CD4-positive, alpha-beta T cell (primary cell): ENCODE measurements at places on chromosomes 1 and 21. TPM values are rescaled to one million over a fixed set of nuclear protein-coding genes. Genes with fewer than 3 reads are reported as not detected.
A peak's percentile ranks its signal among the peaks of the same experiment; 100 is the strongest.

- no peak overlapping the region for H3K4me3 ChIP-seq
- no peak for DNase-seq
- H3K4me1 ChIP-seq = no peaks in the 10 kb centered on the region
- H3K27me3 ChIP-seq = no peaks in the 10 kb centered on the region
- no peaks in the 10 kb centered on the region for H3K36me3 ChIP-seq
- H3K27ac ChIP-seq = no peak overlapping the region
Measured at GRCh38 chr1:213399695-213400094, 348.7 kb downstream of the RPS6KC1 start.

- no peak overlapping the region for H3K4me3 ChIP-seq
- no peaks in the 10 kb centered on the region for H3K36me3 ChIP-seq
- peaks cover 23% of the 10 kb centered on the region for H3K27me3 ChIP-seq
- no peak overlapping the region for H3K27ac ChIP-seq
- H3K4me1 ChIP-seq = peaks cover 10% of the 10 kb centered on the region
Measured at GRCh38 chr1:112388436-112388835, 7.6 kb upstream of the CTTNBP2NL start.

DNA sequence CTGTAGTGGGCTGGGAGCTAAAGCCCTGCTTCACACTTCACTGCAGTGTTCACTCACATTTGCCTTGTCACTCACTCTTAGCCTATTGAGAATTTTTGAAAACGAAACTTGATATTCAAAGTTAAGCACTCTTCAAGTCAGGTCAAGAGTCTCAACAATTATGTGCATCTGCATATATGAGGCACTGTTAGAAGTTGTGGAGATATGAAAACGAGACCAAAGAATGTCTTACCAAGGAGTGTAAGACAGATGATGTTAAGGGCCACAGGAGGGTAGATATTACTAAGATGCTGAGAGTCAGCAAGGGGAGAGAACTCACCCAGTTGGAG, 64.7 kb upstream of the GJA8 start:
- no peaks in the 10 kb centered on the region for H3K4me1 ChIP-seq
- H3K27me3 ChIP-seq = no peaks in the 10 kb centered on the region
- no peak for DNase-seq
- no peaks in the 10 kb centered on the region for H3K36me3 ChIP-seq
- H3K27ac ChIP-seq = no peak overlapping the region
- H3K4me3 ChIP-seq = no peak overlapping the region

DNA sequence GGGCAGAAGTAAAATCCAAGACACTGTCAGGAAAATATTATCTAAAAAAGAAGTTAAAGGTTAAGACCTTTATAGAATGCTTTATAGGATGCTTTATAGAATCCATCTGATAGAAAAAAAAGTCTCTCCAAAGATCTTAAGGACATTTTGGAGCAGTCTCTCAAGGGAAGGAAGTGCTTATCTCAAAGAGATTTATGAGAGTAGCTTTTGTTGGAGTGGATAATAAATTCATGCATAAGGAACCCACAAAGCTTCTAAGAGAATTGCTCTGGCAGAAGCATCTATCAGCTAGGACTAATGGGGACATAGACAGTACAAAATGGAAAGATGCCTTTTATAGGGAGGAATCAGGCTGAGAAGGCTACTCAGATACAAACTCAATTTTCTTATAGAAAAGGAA, 12.9 kb upstream of the CAP1 start:
- H3K4me1 ChIP-seq = peaks cover 10% of the 10 kb centered on the region
- H3K4me3 ChIP-seq = no peak overlapping the region
- DNase-seq = no peak
- no peak overlapping the region for H3K27ac ChIP-seq
- no peaks in the 10 kb centered on the region for H3K36me3 ChIP-seq

- H3K4me3 ChIP-seq = no peak overlapping the region
- no peak overlapping the region for H3K27ac ChIP-seq
- no peak for DNase-seq
- no peaks in the 10 kb centered on the region for H3K4me1 ChIP-seq
Measured at GRCh38 chr1:238006779-238007178, 116.1 kb upstream of the ZP4 start.

GRCh38 chr1:39900662-39901463, 854 bp downstream of the MYCL start:
- peak overlapping the region; percentile 49 for H3K4me3 ChIP-seq
- peaks cover 41% of the 10 kb centered on the region for H3K27me3 ChIP-seq
- peaks cover 19% of the 10 kb centered on the region for H3K4me1 ChIP-seq

- no peaks in the 10 kb centered on the region for H3K27me3 ChIP-seq
- no peaks in the 10 kb centered on the region for H3K36me3 ChIP-seq
- H3K4me3 ChIP-seq = no peak overlapping the region
Measured at GRCh38 chr1:74340656-74341055, 105.5 kb downstream of the TNNI3K start.

DNA sequence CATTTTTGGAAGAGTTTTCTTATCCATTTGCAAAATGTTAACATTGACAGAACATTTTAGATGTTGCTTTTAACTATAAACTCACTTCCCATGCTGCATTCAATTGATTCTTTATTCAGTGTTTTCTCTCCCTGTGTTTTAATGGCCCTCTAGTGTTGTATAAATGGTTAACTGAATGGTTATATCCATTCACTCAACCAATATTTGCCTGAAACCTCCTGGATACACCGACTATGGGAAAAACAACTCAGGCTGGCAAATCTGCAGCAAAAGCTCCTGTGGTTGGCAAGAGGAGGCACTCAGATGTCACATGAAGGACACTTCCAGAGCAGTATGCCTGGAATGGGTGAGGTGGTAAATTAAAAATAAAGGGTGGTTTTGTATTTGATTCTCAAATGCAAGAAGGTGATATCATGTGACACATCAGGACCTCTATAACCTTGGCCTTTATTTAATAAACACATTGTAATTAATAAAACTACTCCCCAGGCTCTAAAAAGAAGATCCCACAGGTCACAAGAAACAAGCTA, 107.6 kb downstream of the BCAR3 start:
- no peak overlapping the region for H3K4me3 ChIP-seq
- DNase-seq = no peak
- no peaks in the 10 kb centered on the region for H3K36me3 ChIP-seq
- H3K27me3 ChIP-seq = no peaks in the 10 kb centered on the region

- no peaks in the 10 kb centered on the region for H3K4me1 ChIP-seq
- H3K4me3 ChIP-seq = no peak overlapping the region
- H3K36me3 ChIP-seq = no peaks in the 10 kb centered on the region
- no peak overlapping the region for H3K27ac ChIP-seq
Measured at GRCh38 chr1:85153149-85153891, 47.5 kb downstream of the SYDE2 start.

- no peak overlapping the region for H3K4me3 ChIP-seq
- no peaks in the 10 kb centered on the region for H3K27me3 ChIP-seq
- no peak for DNase-seq
Measured at GRCh38 chr1:169318536-169319244, 48.9 kb downstream of the NME7 start.

DNA sequence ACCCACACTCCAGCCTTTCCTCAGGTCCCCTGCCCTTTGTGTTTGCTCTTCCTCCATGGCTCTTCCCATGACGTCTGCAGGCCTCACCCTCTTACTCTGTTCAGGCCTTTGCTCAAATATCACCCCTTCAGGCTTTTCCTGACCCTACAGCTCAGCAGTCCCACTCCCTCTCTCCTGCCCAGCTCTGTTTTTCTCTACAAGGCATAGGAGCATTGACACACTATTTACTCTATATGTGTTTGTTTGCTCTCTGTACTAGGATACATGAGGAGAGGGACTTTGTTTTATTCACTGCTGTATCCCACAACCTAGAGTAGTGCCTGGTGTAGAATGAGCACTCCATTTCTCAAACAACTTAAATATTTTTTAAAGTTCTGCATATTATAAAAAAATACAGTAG, 107.4 kb upstream of the COA6 start:
- H3K27ac ChIP-seq = no peak overlapping the region
- DNase-seq = no peak
- H3K36me3 ChIP-seq = no peaks in the 10 kb centered on the region
- H3K4me1 ChIP-seq = no peaks in the 10 kb centered on the region
- H3K4me3 ChIP-seq = no peak overlapping the region

GRCh38 chr21:29689753-29690152, 250.0 kb downstream of the GRIK1 start:
- no peak for DNase-seq
- no peaks in the 10 kb centered on the region for H3K27me3 ChIP-seq
- H3K4me3 ChIP-seq = no peak overlapping the region
- H3K4me1 ChIP-seq = no peaks in the 10 kb centered on the region
- H3K27ac ChIP-seq = no peak overlapping the region

GRCh38 chr1:20061866-20062265, 8.1 kb upstream of the PLA2G5 start:
- H3K27ac ChIP-seq = no peak overlapping the region
- no peaks in the 10 kb centered on the region for H3K36me3 ChIP-seq
- no peak for DNase-seq
- no peaks in the 10 kb centered on the region for H3K27me3 ChIP-seq
- no peak overlapping the region for H3K4me3 ChIP-seq

GRCh38 chr1:58927041-58927721, 143.3 kb upstream of the JUN start:
- DNase-seq = no peak
- no peaks in the 10 kb centered on the region for H3K27me3 ChIP-seq
- peaks cover 20% of the 10 kb centered on the region for H3K4me1 ChIP-seq
- no peak overlapping the region for H3K4me3 ChIP-seq
- no peak overlapping the region for H3K27ac ChIP-seq

DNA sequence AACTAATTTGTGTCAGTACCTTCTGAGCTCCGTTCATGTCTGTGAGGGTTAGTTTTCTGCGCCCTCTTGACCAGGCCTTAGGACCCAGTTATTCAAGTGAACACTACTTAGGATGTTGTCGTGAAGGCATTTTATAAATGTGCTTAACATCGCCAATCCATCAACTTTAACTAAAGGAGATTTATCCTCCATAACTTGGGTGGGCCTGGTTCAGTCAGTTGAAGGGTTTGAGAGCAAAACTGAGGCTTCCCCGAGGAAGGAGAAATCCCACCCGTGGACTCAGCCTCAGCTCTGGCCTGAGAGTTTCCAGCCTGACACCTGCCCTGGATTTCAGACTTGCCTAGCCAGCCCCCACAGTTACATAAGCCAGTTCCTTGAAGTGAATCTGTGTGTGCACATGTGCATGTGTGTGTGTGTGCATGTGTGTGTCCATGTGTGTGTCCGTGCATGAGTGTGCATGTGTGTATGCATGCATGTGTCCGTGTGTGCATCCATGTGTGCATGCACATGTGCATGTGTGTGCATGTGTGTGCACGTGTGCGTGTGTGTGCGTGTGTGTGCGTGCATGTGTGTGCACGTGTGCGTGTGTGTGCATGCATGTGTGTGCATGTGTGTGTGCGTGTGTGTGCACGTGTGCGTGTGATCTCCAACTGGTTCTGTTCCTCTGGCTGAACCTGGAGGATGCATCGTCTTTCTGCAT, 62.1 kb upstream of the PDE9A start:
- peaks cover 17% of the 10 kb centered on the region for H3K4me1 ChIP-seq
- no peak for DNase-seq
- no peak overlapping the region for H3K27ac ChIP-seq
- H3K36me3 ChIP-seq = no peaks in the 10 kb centered on the region
- no peaks in the 10 kb centered on the region for H3K27me3 ChIP-seq

- H3K27me3 ChIP-seq = no peaks in the 10 kb centered on the region
- no peaks in the 10 kb centered on the region for H3K36me3 ChIP-seq
- no peak for DNase-seq
- peaks cover 10% of the 10 kb centered on the region for H3K4me1 ChIP-seq
- no peak overlapping the region for H3K4me3 ChIP-seq
- H3K27ac ChIP-seq = no peak overlapping the region
Measured at GRCh38 chr1:240687820-240688219, 75.9 kb upstream of the GREM2 start.

GRCh38 chr1:111980686-111981085, 8.8 kb downstream of the KCND3 start:
- no peak overlapping the region for H3K27ac ChIP-seq
- no peak for DNase-seq
- no peaks in the 10 kb centered on the region for H3K36me3 ChIP-seq
- no peaks in the 10 kb centered on the region for H3K4me1 ChIP-seq

- no peaks in the 10 kb centered on the region for H3K4me1 ChIP-seq
- no peak overlapping the region for H3K27ac ChIP-seq
- H3K36me3 ChIP-seq = peaks cover 28% of the 10 kb centered on the region
Measured at GRCh38 chr1:235375919-235376605, 8.8 kb downstream of the TBCE start.

GRCh38 chr1:91735266-91735845, 150.6 kb downstream of the TGFBR3 start:
- no peak overlapping the region for H3K4me3 ChIP-seq
- H3K27me3 ChIP-seq = no peaks in the 10 kb centered on the region
- peaks cover 9% of the 10 kb centered on the region for H3K36me3 ChIP-seq
- DNase-seq = no peak
- no peak overlapping the region for H3K27ac ChIP-seq

DNA sequence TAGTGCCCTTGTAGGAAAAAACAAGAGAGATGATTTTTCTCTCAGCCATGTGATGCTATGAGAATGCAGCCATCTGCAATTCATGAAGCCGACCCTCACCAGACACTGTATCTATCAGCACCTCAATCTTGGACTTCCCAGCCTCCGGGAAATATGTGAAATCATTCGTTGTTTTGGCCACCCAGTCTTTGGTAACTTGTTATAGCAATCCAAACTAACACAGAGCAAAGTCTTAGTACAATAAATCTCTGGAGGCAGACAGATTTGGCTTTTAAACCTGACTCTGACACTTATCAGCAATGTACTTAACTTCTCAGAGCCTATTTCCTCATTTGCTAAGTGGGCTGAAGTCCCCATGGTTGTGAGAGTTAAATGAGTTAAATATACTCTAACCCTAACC, 5.1 kb upstream of the MED18 start:
- no peak overlapping the region for H3K4me3 ChIP-seq
- peaks cover 10% of the 10 kb centered on the region for H3K4me1 ChIP-seq

- no peaks in the 10 kb centered on the region for H3K27me3 ChIP-seq
- no peak overlapping the region for H3K27ac ChIP-seq
- DNase-seq = no peak
- H3K4me3 ChIP-seq = no peak overlapping the region
- H3K4me1 ChIP-seq = no peaks in the 10 kb centered on the region
- no peaks in the 10 kb centered on the region for H3K36me3 ChIP-seq
Measured at GRCh38 chr21:29114765-29115500, 15.5 kb upstream of the MAP3K7CL start.

- no peaks in the 10 kb centered on the region for H3K36me3 ChIP-seq
- DNase-seq = no peak
- no peaks in the 10 kb centered on the region for H3K27me3 ChIP-seq
- no peak overlapping the region for H3K27ac ChIP-seq
- H3K4me1 ChIP-seq = peaks cover 17% of the 10 kb centered on the region
- H3K4me3 ChIP-seq = no peak overlapping the region
Measured at GRCh38 chr1:206824331-206824730, 41.1 kb upstream of the IL20 start.

GRCh38 chr1:206116191-206116872, 856 bp downstream of the AVPR1B start:
- H3K36me3 ChIP-seq = no peaks in the 10 kb centered on the region
- peaks cover 10% of the 10 kb centered on the region for H3K4me1 ChIP-seq
- H3K27ac ChIP-seq = no peak overlapping the region
- no peak overlapping the region for H3K4me3 ChIP-seq

- no peak for DNase-seq
- no peak overlapping the region for H3K27ac ChIP-seq
- H3K4me1 ChIP-seq = no peaks in the 10 kb centered on the region
Measured at GRCh38 chr1:85360730-85361493, 84.5 kb upstream of the BCL10 start.

- no peak overlapping the region for H3K27ac ChIP-seq
- no peaks in the 10 kb centered on the region for H3K27me3 ChIP-seq
- DNase-seq = no peak
- no peaks in the 10 kb centered on the region for H3K4me1 ChIP-seq
Measured at GRCh38 chr1:51636191-51636590, 19.3 kb downstream of the OSBPL9 start.

The ARHGEF10L gene
- total RNA-seq = 0.11 TPM

The OR14K1 gene
- not detected for total RNA-seq
